ENCODE measurements at places on chromosomes 7 and 10.

DNA sequence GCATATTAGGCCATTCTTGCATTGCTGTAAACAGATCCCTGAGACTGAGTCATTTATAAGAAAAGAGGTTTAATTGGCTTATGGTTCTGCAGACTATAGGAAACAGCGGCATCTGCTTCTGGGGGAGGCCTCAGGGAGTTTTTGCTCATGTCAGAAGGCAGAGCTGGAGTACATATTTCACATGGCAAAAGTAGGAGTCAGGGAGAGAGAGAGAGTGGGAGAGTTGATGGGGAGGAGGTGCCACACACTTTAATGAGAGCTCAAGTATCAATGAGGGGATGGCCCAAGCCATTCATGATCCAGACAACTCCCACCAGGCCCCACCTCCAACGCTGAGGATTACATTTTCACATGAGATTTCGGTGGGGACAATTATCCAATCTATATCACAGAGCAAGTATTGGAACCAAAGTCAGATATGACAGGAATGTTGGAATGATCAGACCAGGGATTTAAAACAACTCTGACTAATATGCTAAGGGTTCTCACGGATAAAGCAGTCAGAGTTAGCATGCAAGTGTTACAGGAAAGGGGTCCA lies 795.3 kb upstream of the CELF2 start:
- DNase-seq = no peak

DNA sequence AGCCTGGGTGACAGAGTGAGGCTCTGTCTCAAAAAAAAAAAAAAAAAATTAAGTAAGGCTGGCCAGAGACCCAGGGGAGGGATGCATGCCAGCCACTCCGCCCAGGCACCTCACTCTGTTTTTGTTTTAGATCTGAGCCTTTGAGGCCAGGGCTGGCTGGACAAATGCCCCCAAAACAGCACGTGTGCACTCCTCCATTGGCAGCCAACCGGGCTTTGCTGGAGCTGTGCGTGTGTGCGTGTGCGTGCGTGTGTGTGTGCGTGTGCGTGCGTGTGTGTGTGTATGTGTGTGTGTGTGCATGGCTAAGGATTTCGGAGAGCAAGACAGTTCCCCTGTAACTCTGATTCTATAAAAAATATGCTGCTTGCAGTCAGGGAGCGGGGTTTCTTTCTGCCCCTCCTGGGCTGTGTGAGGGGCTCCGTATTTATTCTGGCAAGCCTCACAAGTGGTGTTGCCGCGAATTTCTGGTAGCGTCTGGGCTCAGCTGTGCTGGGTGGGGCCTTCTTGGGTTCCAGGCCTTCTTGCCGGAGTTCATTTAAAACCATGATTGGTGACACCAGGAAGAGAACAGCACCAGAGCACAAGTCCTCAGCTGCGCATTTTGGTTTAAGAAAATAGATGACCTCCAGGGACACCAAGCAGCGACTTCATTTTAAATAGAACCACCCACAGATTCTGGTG lies 28.1 kb upstream of the UNCX start:
- no peak for DNase-seq

DNA sequence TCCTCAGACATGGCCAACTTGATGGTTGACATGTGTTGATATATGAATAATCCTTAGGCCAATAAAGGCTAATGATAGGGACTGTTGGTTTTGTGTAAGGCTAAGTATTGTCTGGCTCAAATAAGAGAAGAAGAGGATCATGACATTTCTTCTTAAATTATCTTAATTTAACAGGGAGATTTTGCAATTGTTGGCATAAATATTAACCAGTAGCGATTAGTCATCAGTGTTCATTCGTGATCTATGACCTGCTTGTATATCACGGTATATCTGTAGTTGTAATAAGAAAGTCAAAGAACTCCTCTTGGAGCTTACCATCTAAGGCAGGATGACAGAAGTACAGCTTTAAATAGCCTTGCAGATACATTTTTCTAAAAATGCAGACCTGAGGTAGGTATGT lies 196.4 kb downstream of the CREB5 start:
- DNase-seq = no peak

DNA sequence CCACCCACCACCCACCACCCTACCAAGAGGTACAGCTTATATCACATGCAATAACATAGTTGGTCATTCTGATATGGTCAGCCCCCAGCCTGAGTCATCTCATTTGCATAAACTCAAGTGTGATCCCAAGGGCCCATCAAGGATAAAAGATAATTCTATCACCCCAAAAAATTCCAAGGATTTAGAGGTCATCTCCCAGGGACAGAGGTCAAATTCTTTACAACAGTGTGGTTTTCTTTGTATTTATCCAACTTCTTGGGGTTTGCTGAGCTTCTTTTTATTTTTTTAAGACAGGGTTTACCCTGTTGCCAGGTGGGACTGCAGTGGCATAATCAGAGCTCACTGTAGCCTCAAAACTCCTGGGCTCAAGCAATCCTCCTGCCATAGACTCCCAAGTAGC lies 9.4 kb upstream of the GTPBP10 start:
- DNase-seq = no peak

DNA sequence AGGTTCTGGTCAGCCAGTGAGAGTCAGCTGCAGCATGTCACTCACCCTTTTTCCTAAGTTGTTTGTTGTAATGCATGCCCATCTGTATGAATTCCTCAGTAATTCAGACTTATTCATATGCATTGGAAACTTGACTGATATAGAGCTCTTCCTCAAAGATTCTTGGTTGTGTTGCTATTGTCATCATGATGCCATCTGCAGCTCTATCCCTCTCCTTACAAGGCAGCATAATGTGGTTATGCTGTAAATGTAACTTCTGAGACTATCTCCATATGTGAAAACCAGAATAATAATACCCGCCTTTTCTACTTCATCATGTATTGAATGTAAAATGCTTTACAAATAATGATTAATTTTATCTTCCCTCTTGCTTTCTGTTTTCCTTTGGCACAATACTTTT lies 252.6 kb upstream of the MTPN start:
- no peak for DNase-seq

GRCh38 chr7:49166441-49166840 lies 242.1 kb downstream of the CDC14C start:
- no peak for DNase-seq

DNA sequence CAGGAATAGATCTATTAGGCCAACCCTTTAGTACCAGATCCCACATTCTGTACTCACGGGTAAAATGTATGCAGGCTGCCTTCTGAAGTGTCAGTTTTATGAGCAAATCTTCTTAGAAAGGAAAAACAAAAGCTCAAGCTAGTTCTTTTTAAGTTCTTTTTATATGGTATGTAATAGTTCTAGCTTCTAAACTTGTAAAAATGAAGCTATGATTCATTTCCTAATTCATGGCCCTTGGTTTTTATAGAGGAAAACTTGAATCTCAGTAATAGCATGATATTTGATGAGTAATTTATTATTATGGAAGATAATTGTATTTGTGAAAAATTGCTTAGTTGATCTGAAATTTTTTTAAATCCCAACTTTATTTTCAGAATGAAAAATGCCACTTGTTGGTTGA lies 54.3 kb downstream of the SLK start:
- DNase-seq = peak; percentile 20

DNA sequence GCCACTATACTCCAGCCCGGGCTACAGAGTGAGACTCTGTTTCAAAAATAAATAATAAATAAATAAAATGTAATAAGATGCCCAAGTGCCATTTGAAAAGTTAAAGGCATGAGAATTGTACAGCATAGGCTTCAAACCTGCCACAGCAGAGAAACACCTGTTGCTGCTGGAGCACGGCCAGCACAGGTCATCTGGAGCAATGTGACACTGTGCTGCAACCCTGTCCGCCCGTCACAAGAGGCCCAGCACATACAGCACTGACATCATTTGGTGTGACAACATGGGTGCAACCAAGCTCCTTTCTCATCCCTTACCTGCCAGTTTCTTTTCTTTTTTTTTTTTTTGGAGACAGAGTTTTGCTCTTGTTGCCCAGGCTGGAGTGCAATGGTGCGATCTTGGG lies 1.3 kb downstream of the RFC2 start:
- no peak for DNase-seq

DNA sequence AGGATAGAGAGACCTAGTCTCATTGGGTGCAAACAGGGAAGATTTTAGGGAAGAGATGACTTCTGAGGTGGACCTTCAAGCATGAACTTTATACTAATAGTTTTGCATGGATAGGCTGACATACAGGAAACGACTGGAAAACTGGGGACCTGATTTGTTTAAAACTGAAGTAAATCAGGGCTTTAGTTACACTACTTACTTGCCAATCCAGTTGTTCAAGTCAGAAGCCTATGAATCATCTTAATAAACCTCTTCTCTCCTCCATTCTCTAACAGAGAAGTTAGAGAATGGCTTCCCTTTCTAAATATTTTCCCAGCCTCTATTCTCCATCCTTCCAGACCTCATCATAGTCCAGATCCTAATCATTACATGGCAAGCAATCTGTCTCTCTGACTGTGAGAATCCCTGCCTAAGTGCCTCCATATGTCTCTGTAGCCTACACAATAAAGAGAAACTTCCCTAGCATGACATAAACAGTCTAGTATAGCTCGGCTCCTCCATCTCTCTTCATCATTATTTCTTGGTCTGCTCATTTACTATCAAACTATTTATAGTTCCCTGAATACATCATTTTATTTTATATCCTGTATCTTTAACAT lies 55.8 kb downstream of the PRKG1 start:
- no peak for DNase-seq

DNA sequence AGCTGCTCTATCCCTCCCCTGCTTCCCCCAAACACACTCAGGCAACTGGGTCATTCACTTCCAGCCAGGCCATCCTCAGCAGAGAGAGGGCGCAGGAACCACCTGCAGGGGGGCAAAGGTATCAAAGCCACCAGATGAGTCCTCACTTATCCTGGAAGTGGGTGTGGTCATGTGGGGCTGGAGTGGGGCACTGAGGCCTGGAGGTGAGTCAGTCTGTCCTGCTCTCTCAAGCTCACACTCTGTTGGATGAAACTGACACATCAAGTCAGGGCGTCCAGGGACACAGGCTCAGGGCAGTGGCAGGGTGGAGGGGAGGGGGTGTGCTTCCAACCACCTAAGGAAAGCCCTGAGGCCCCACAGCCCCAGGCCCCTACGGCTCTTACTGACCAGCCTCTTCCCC lies 8.0 kb upstream of the ELFN1 start:
- DNase-seq = no peak

DNA sequence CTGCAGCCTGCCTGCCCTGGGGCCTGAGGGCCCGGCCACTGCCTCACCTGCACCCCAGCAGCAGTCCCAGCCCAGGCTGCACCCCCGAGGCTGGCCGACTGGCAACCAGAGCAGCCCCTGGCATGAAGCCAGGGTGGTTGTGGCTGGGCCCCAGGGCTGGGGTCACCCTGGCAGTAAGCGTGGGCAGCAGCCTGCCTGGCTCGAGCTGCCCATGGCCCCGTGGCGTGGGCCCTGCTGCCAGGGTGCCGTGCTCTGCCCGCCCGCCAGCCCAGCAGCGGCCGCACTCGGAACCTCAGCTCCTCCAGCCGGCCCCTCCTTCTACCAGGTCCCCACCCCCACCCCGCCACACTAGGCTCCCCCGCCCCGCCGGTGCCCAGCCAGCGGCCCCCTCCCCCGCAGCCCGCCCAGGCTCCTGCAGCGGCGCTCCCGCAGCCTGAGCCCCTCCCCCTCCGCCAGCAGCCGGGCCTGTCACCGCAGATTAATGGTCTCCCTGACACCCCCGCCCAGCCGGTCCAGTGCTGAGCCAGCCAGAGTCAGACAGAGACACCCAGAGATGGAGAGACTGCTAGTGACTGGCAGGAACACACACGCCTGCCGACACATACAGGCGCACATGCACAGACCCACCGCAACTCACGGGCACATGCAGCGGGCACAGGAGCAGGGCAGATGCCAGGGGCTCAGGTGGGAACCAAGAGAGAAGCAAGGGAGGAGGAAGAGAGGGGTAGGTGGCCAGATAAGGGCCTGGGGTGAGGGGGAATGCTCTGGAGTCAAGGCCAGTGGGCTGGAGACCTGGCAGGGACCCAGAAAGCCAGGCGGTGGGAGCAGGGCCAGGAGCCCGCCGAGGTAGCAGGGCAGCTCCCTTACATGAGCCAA lies 22.4 kb downstream of the KCNH2 start:
- DNase-seq = no peak

GRCh38 chr10:16965740-16966447 lies 148.7 kb upstream of the RSU1 start:
- DNase-seq = no peak

DNA sequence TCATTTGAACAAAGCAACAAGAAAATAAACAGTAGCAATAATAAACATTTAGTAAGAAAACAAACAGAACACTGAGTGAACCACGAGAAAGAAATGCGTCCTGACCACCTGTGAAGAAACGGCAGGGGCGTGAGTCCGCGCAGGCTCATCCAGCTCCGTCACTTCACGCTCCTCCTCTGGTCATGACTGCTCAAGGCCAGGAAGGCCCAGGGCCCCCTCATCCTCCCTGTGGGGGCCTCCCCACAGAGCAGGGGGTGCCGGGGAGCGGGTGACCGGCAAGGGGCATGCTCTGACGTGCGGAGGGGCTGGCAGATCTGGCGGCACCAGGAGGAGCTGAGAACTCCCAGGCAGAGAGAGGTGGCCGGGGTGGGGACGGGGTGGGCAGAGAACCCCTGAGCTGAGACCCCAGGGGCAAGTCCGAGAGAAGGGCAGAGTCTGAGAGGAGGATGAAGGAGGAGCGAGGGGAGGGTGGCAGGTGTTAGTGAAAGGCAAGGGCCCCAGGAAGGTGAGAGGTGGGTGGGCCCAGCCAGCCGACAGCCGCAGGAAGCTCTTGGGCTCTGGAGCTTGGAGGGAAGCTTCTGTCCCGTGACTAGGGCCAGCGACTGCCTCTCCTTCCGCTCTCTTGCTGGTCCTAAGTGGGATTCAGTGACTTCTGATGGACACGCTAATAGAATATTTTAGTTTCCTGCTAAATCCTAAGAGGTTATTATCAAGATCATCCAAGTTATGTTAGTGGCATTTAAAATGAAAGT lies 223.9 kb downstream of the TCERG1L start:
- no peak for DNase-seq

DNA sequence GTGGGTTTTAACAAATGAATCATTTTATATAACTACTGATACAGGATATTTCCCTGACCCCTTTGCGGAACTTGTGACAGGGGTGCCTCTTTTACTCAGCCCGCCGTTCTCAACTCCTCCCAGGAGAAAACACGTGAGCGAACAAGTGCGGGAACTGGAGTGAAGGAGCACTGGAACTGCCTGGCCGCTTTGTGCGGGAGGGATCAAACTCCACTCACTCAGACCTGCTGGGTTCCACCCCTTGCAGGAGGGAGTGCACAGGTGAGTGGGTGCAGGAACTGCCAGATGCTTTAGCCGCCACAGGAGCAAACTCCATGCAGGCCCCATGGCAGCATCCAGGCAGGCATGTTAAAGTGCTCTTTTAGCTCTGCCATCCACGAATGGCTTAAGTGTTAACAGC lies 513.4 kb upstream of the GRM3 start:
- DNase-seq = no peak

DNA sequence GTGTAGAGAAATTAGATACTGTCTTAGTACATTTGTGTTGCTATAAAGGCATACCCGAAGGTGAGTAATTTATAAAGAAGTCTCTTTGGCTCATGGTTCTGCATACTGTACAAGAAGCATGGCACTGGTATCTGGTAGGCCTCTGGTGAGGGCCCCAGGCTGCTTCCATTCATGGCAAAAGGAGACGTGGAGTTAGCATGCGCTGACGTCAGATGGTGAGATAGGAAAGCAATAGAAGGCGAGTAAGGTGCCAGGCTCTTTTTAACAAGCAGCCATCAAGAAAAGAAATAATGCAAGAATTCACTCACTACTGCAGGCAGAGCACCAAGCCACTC lies 38.1 kb downstream of the AKR1C8 start:
- no peak for DNase-seq
